Body of pancreas (tissue), 4 donors: ENCODE measurements at places on chromosomes 3 and 15. TPM values are rescaled to one million over a fixed set of nuclear protein-coding genes. Genes with fewer than 3 reads are reported as not detected.

Gene METTL6
- total RNA-seq = 14.5 TPM

Gene FGF12
- 2.3 TPM for total RNA-seq

Gene CDC25A
- total RNA-seq = 0.33 TPM

Gene MOBP
- not detected for total RNA-seq

Gene BTD
- total RNA-seq = 24.4 TPM

Gene LPCAT4
- total RNA-seq = 13.5 TPM

Gene MCF2L2
- not detected for total RNA-seq

Gene GREM1
- total RNA-seq = under 0.01 TPM

Gene LMAN1L
- total RNA-seq = not detected

Gene IMPDH2
- 166 TPM for total RNA-seq

Gene TGM5
- total RNA-seq = not detected

Gene NISCH
- 58.9 TPM for total RNA-seq

Gene CAND2
- total RNA-seq = 3.6 TPM

Gene ANKRD63
- not detected for total RNA-seq

Gene ARPIN
- 23.1 TPM for total RNA-seq

Gene SCN11A
- not detected for total RNA-seq

Gene SLC27A2
- total RNA-seq = 4.6 TPM

Gene GBE1
- total RNA-seq = 9.6 TPM

Gene GOLGA8O
- not detected for total RNA-seq

Gene FOXL2
- total RNA-seq = 0.26 TPM

Gene CXCR6
- total RNA-seq = 2.9 TPM

Gene RYR3
- total RNA-seq = 0.66 TPM

Gene CACNA2D3
- not detected for total RNA-seq

Gene SLC26A6
- total RNA-seq = 17.8 TPM

Gene LRRC2
- total RNA-seq = 1.8 TPM

Gene ALDH1A3
- 33.9 TPM for total RNA-seq

Gene USP4
- 13.2 TPM for total RNA-seq

Gene CEMIP
- total RNA-seq = not detected

Gene TUSC7
- not detected for total RNA-seq

Gene NEK4
- total RNA-seq = 10.1 TPM

Gene LRRIQ4
- not detected for total RNA-seq

Gene PARP15
- not detected for total RNA-seq

Gene EMC7
- total RNA-seq = 27.4 TPM

Gene CCR8
- total RNA-seq = not detected

Gene ZDHHC23
- 7.0 TPM for total RNA-seq

Gene SERPINI1
- 20.0 TPM for total RNA-seq

Gene ITIH1
- not detected for total RNA-seq

Gene MEGF11
- total RNA-seq = not detected

Gene C3orf22
- not detected for total RNA-seq

Gene PPP2R3A
- total RNA-seq = 22.4 TPM

Gene AADACL2
- not detected for total RNA-seq

Gene OCA2
- total RNA-seq = not detected

Gene GCSAM
- total RNA-seq = not detected
